ENCODE measurements at places on chromosomes 7 and 10.

GRCh38 chr7:99733448-99733847, 1.5 kb downstream of the CYP3A7 start:
- DNase-seq = no peak

DNA sequence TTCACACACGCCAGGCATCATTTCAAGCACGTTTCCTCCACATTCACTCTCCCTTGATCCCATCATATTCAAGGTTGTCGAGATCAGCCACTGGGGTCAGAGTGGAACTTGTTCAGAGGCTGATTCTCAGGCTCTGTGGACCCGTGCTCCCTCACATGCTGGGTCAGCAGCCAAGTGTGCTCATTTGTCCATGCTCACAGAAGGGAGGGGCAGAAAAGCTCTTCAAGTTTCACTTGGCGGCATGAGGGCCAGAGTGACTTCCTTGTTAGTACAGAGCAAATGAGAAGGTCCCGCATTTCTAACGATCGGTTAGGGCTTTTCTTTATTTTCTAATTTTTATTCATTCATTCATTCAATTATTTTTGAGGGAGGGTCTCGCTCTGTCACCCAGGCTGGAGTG, 82.2 kb downstream of the EBLN1 start:
- DNase-seq = no peak

GRCh38 chr7:90502539-90502938, 33.1 kb downstream of the PTTG1IP2 start:
- DNase-seq = no peak

GRCh38 chr10:132298038-132298881, 9.5 kb downstream of the STK32C start:
- no peak for DNase-seq

- no peak for DNase-seq
Observed at GRCh38 chr7:131786204-131786603, 229.8 kb upstream of the PODXL start.

- no peak for DNase-seq
Observed at GRCh38 chr7:37212051-37212450, 236.6 kb downstream of the ELMO1 start.

DNA sequence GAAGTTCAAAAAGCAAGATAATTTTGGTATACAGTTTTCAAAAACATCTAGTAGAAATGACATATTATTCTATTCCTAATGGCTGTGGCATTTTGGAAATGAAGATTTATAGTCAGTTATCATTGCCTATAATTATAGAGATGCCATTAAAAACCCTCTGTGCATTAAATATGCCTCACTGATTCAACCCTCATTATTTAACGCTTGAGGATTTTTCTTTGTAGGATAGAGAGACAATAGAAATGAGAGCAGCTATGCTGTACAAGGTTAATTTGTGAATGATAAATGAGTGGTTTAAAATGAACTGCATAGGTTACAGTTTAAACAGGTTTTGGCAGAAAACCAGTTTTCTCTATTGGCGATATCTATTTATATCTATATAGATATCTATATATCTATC, 32.2 kb upstream of the SEMA3A start:
- no peak for DNase-seq

DNA sequence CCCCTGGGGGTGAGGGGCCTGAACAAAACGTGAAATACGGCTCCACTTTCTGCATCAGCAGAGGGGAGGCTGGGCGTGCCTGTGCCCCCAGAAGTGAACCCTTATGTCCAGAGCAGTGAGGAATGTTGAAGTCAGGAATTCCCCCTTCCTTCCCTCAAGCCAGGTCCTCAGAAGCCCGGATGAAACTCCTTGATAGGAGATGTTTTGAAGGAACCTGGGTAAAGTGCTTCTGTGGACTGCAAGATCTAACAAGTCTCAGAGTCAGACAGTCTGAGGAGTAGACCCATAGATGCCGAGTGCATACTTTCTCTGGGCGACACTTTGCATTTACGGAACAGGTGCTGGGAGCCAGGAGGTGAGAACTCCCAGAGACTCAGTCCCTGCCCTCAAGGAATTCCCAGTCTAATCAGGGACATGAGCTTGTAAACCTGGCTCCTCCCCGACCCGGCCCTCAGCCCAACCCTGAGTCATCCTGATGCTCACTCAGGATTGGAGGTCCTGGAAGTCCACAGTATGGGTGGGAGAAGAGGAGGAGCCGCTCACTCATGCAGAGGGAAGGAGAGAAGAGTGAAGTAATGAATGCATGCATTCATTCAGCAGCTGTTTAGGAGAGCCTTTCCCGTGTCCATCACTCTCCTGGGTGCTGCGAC, 179.5 kb upstream of the ITGB1 start:
- DNase-seq = no peak

DNA sequence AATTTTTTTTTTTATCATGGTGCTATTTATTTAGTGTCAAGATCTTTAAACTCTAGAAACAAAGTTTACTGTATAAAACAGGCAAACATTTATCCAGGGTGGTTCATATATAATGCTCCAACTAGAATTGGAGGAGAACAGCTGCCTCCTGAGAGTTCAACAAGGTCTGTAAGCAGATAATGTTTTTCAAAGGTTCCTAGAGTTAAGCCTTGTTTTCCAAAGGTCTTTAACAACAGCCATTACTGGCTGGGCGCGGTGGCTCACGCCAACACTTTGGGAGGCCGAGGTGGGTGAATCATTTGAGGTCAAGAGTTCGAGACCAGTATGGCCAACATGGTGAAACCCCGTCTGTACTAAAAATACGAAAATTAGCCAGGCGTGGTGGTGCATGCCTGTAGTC, 316.7 kb downstream of the CCDC3 start:
- no peak for DNase-seq

GRCh38 chr7:123797673-123798531, 47.1 kb upstream of the HYAL4 start:
- no peak for DNase-seq

DNA sequence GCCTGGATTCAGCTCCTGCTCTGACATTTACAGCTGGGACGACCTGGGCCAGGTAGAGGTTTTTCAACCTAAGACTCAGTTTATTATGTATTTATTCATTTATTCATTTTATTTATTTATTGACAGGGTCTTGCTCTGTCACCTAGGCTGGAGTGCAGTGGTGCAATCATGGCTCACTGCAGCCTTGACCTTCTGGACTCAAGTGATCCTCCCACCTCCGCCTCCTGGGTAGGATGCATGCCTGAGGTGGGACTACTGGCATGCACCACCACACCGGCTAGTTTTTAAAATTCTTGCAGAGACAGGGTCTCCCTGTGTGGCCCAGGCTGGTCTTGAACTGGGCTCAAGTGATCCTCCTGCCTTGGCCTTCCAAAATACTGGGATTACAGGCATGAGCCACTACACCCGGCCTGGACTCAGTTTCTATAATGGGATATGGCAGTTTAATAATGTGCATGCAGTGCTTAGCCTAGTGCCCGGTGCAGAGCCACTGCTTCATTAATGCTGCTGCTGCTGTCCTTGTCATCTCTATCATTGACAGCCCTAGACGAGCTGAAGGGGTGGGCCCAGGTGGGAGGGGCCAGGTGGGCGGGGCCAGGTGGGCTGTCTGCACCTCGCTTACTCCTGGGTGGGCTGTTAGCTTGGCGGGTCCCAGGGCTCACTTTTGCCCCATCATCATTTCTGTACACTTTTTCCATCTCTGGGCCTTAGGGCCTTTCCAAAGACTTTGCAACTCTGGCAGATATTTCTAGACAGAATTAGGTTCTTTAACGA, 92.6 kb downstream of the LHPP start:
- no peak for DNase-seq

Measured in central memory CD8-positive, alpha-beta T cell (primary cell).